ENCODE measurements at places on chromosomes 7 and 10.

DNA sequence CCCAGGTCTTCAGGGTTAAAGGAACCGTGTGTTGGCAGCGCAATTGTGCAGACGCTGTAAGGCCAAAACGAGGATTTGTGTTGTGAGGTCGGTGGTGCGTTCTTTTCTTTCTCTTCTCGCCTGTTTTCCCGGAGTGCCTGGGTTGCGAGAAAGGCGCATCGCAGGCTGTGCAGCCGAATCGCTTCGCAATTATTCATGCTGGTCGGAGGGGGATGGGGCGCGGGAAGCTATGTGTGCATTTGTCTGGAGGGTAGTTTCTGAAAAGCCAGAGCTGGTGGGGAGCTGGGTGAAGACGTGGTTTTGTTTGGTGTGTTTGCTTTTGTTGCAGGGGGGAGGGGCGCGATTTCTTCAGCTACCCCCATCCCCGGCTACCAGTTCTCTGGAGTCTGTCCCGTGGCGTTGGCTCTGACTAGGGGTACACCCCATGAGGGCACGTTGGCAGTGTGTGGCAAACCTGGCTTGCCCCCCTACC lies 2.1 kb downstream of the MXI1 start:
- no peak for DNase-seq

GRCh38 chr7:102431617-102432298 lies 1.6 kb upstream of the ORAI2 start:
- peak; percentile 71 for DNase-seq

GRCh38 chr7:22733761-22734160 lies 6.8 kb downstream of the IL6 start:
- no peak for DNase-seq

DNA sequence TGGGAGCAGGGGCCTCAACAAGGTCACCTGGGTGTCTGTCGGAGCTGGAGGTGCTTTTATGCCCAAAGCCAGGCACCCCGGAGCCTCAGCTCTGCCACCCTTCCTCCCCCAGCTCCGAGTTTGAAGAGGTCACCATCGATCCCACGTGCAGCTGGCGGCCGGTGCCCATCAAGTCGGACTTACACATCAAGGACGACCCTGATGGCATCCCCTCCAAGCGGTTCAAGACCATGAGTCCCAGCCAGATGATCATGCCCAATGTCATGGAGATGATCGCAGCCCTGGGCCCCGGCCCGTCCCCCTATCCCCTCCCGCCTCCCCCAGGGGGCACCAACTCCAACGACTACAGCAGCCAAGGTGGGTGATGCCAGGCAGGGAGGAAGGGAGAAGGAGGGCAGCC lies 41.3 kb upstream of the PPIF start:
- no peak for DNase-seq

- DNase-seq, result no peak
Observed at GRCh38 chr10:11625019-11625735, 13.7 kb upstream of the USP6NL start.

DNA sequence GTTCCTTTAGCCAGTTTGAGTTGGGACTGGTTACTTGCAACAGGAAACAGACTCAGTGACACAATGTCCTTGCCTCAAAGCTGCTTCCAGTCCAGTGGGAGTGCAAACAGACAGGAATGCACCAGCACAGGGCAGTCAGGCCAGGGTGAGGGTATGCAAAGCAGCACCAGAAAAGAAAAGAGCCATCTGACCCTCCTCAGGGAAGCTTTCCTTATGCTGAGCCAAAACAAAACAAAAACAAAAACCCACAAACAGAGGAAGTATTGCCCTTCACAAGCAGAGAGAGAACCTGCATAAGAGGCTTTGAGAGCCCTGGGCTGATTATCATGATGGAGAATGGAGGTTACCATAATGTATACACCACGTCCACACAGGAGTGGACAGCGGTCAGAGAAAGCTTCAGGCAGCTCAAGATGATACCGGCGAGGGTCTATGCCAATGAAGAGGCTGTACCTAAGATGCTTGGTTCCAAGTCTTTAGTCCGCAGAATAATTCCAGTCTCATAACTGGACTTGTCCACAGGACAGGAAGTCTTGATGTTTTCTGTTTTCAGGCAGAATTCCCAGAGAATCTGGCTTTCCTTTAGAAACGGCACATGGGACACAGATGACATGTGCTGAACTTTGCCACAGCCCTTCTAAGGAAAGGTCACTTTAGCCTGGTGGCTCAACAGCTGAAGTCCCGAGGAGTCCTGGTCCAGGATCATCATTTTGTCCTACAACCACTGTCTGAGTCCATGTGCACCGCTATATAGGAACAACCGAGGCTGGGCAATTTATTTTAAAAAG lies 263.3 kb downstream of the TNS3 start:
- DNase-seq, result no peak

Measured in NCI-H2107 (cell line).